ENCODE measurements at places on chromosomes 3 and 15. TPM values are rescaled to one million over a fixed set of nuclear protein-coding genes. Genes with fewer than 3 reads are reported as not detected.

Gene GP5
- total RNA-seq = under 0.01 TPM

Gene ISLR
- total RNA-seq = 18.7 TPM

Gene PIF1
- total RNA-seq = 16.4 TPM

Gene ZSCAN2
- total RNA-seq = 4.4 TPM

Gene DNAJC19
- total RNA-seq = 29.8 TPM

Gene TGM5
- total RNA-seq = not detected

Gene WDR48
- 25.8 TPM for total RNA-seq

Gene GOLGA6A
- not detected for total RNA-seq

Gene C2CD4B
- total RNA-seq = not detected

Gene GASK1A
- 0.39 TPM for total RNA-seq

Gene CLDN18
- total RNA-seq = not detected

Gene AHSG
- not detected for total RNA-seq

Gene CEP19
- 2.2 TPM for total RNA-seq

Gene SLC9C1
- under 0.01 TPM for total RNA-seq

Gene CGGBP1
- total RNA-seq = 59.6 TPM

Gene TNFSF10
- total RNA-seq = 0.73 TPM

Gene KLHL40
- not detected for total RNA-seq

Gene CLSTN2
- 0.37 TPM for total RNA-seq

Gene MUC13
- not detected for total RNA-seq

Gene NPAP1
- not detected for total RNA-seq

Gene OIP5
- 8.6 TPM for total RNA-seq

Gene TMEM212
- total RNA-seq = not detected
